Activated naive CD8-positive, alpha-beta T cell treated with anti-CD3 and anti-CD28 coated beads, Interleukin-2, amount 50 U/mL, for 16 hours (primary cell): ENCODE measurements at places on chromosomes 12 and 14.

GRCh38 chr12:22956690-22957089 lies 331.7 kb downstream of the ETNK1 start:
- DNase-seq = no peak

DNA sequence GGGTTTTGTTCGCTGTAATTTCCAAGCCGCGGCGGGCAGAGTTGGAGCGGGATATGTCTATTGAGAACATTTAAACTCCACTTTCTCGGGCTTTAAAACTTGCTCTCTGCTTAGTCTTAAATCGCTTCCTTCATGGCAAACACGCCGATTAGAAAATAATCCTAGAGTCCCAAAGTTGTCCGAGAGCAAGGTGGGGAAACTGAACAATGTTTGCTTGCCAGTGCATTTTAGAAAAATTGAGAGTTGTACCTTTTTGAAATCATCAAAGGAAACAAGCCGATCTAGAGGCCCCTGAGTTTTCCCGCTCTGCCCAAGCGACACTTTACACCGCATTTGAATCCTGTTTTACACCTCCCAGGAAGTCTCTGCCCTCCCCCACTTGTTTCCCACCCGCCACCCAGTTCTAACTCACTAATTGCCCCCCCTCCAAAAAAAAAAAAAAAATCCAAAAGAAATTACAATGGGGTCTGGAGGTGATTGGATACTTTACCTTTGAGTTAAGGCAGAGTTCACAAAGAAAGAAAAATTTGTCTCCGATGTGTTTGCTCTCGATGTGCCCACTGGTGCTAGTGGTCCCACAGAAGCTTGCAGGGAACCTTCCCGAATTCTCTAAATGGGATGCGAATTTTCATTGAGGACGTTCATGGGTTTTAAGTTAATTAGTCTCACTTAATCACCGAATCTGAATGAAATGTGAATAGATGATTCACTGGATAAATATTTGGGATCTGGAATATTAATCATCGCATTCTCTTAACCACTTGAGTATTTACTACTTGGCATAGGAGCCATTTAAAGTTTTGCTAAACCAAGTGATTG lies 2.3 kb downstream of the HMGA2 start:
- DNase-seq = no peak

DNA sequence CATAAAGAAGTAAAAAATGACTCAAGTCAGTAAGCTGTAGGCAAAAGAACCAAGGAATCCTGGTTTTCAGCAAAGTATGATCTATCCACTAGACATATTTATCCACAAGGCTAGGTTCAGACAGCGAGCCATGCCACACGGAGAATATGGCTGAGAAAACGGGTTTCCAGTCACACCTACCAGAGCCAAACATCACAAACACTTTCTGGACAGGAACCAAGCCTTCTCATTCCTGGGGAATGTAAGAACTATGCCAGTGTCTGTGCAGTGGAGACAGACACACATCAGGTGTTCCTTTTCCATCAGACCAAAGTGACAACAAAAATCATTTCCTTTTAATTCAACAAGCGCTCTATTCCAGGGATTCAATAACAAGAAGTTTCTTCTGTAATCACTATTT lies 41.1 kb downstream of the AREL1 start:
- no peak for DNase-seq

- no peak for DNase-seq
Measured at GRCh38 chr14:73460691-73461127, 2.4 kb upstream of the NUMB start.

- no peak for DNase-seq
Measured at GRCh38 chr12:132366341-132366861, 37.0 kb upstream of the GALNT9 start.

GRCh38 chr12:76495556-76495955 lies 64.0 kb downstream of the OSBPL8 start:
- no peak for DNase-seq

GRCh38 chr14:54771411-54772027 lies 131.1 kb downstream of the GCH1 start:
- no peak for DNase-seq

- no peak for DNase-seq
Measured at GRCh38 chr14:82889701-82890100, 1356.0 kb upstream of the SEL1L start.

DNA sequence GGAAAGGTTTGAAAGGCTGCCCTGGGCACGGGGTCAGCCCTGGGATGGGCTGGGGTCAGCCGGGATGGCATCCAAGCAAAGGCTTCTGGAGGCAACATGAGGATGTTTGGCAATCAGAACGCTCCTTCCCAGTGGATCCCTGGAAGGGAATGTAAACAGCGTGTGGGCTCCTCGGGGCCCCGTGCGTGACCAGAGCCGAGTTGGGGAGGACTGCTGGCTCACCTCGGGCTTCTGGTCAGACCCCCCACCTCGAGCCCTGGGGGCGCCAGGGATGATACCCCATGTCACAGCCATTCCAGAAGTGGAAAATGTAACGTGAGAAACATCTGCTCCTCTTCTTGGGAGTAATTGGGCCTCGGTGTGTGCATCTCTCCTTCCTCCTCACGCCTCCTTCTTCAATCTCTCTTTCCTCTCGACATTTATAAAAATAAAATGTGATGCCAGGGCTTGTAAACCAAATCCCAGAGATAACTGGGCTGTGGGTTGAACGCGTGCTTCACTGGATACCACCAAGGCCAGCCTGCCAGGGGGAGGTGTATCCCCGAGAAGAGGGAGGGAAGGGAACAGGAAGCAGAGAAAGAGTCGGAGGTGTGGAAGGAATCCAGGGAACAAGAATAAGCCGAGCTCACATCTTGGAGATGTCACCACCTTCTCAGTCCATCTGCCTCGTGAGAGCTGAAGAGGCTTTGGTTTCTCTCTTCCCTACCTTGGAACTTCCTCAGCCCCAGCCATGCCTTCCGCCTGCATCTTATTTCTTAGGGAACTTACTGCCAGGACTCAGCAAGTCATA lies 144.8 kb downstream of the NUAK1 start:
- DNase-seq = no peak
